ENCODE measurements at places on chromosomes 3 and 15.

GRCh38 chr3:194935061-194935460 is 249.4 kb downstream of the FAM43A start:
- no peak for DNase-seq

DNA sequence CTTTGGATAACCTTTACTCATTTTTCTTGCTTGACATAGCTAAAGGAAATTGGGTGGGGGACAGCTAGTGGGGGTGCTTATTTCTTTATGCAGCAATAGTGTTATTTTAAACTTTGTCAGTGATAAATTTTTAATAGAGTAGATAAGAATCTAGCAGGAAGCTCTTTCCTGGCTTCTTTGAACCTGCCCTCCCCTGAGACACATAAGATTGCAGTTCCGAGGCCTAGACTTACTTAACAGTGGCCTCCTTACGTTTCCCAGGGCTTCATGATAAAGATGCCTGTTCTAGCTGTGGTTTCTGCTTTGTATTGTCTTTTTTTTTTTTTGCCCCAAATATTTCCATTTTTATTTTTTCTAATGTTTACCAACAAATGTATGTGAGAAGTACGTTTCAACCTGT is 170.1 kb downstream of the VPS8 start:
- DNase-seq: no peak

GRCh38 chr3:178421069-178421468 is 115.2 kb upstream of the KCNMB2 start:
- DNase-seq: no peak

GRCh38 chr15:64222573-64223366 is 59.9 kb upstream of the PPIB start:
- no peak for DNase-seq

GRCh38 chr15:88604381-88605188 is 16.6 kb upstream of the AEN start:
- DNase-seq: no peak

GRCh38 chr3:59017617-59017984 is 32.2 kb downstream of the CFAP20DC start:
- DNase-seq: no peak

- DNase-seq: no peak
Measured at GRCh38 chr3:120689395-120689794, 7.4 kb upstream of the HGD start.
